ENCODE measurements at places on chromosomes 3 and 15.
A peak's percentile ranks its signal among the peaks of the same experiment; 100 is the strongest.

DNA sequence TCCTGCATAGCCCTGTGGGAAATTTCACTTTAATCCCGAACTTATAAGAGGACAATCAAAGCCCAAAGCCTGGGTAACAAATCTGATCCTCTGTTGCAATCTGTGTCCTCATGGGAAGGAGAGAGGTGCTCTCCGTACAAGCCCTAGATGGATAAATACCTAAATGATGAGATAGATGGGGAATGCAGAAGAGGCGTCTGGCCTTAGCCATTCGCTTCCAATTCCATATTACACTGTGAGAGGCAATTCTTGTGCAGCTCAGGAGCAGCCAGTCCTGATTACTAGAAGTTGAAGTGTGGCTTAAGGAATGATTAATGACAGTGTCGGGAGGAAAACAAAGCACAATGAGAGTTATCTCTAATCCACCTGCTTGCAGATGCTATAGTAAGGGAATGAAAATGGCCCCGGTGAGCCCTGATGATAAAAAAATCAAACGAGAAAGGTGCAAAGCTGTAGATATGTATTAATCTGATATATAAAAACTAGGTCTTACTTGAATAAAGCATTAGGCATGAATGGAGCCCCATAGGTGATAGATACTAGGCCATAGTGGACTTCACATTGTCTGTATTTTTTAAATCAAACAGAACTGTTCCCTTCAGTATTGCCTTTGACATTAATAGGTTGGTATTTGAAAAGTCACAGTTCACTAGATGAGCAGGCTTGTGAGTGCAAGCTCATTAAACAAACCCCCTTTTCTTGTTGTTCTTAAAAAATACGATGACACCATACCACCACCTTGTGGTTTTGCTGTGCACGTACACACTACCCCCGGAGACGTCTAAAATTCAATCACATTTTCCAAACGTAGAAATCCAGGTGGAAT lies 54.2 kb upstream of the TMCO5A start:
- no peak overlapping the region for H3K4me3 ChIP-seq
- H3K4me1 ChIP-seq, result peaks cover 4% of the 10 kb centered on the region
- no peaks in the 10 kb centered on the region for H3K36me3 ChIP-seq
- H3K27ac ChIP-seq, result no peak overlapping the region
- no peaks in the 10 kb centered on the region for H3K27me3 ChIP-seq
- DNase-seq, result no peak

GRCh38 chr3:197750858-197751737 lies 1.4 kb downstream of the FYTTD1 start:
- peak overlapping the region; percentile 81 for H3K4me3 ChIP-seq

DNA sequence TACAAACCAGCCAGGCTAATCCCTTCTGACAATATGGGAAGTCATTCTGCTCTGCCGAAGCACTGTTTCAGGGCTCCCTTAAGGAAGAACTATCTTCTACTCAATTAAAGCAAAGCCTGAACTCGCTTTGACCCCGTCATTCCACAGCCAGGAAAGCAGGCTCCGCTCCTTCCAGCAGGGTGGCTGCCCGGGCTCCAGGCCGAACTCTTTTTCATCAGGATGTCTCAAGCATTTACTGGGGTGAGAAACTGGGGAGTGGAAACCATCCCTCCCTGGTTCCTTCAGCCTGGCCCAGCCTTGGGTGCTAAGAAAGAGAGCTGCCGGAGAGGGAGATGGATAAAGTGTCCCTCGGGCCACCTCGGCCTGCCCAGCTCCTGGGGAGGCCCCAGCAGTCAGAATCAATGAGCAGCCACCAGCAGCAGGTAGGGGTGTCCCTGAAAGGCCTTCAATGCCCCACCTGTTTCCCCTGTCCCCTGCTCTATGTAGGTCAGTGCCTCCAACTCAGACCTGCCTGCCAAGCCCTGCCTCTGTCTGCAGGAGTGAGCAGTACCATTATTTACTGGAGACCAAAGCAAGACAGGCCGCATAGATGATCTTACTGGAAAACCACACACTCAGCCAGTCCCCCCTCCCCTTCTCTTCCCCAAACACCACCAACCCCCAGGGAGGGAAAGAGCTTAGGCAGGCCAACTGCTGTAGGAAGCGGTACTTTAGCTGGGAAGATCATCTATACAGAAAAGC lies 225.6 kb upstream of the TLE3 start:
- H3K4me1 ChIP-seq, result no peaks in the 10 kb centered on the region
- peak; percentile 43 for DNase-seq
- no peaks in the 10 kb centered on the region for H3K36me3 ChIP-seq
- H3K27me3 ChIP-seq, result no peaks in the 10 kb centered on the region

GRCh38 chr15:60797444-60798040 lies 318.6 kb upstream of the ICE2 start:
- H3K36me3 ChIP-seq, result no peaks in the 10 kb centered on the region
- no peak overlapping the region for H3K4me3 ChIP-seq
- H3K27me3 ChIP-seq, result no peaks in the 10 kb centered on the region
- no peak overlapping the region for H3K27ac ChIP-seq
- DNase-seq, result no peak
- H3K4me1 ChIP-seq, result peaks cover 3% of the 10 kb centered on the region

DNA sequence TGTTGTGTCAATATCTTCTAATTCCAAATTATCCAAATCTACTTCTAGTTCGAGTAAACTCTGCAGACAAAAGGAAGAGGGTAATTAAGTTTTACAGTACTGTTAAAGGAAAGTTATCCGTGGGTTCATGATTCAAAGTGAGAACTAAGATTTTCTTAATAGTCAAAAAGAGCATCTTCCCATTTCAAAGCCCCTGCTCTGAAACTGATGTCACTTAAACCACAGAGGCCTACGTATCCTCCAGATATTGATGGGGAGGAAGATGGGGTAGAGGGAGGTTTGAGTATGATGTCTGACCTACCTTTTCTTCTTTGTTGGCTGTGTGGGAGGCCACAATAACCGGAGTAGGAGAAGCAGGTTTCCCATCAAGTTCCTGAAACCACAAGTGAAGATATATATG lies 14.1 kb downstream of the MRPS22 start:
- H3K4me1 ChIP-seq, result no peaks in the 10 kb centered on the region
- peaks cover 3% of the 10 kb centered on the region for H3K36me3 ChIP-seq
- H3K27ac ChIP-seq, result no peak overlapping the region
- DNase-seq, result no peak

- DNase-seq, result no peak
- H3K36me3 ChIP-seq, result peaks cover 5% of the 10 kb centered on the region
- H3K4me3 ChIP-seq, result no peak overlapping the region
- H3K27ac ChIP-seq, result no peak overlapping the region
- peaks cover 4% of the 10 kb centered on the region for H3K4me1 ChIP-seq
Observed at GRCh38 chr3:129382366-129382765, 46.1 kb downstream of the EFCAB12 start.

DNA sequence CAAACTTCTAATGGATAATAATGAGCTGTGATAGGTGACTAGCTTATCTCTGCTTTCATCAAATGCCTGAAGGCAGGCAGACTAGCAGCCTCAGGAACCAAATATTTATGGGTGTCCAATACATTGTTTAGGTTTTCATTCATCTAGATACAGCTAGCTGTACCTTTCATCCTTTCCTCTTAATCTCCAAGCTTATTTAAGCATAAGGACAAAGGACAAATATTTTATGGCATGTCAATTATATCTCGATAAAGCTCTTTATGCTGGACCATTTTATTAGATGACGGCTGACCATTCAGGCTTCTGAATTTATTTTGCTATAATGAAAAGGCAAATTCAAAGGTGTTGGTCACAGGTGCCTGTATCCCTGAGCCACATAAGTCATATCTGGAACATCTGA lies 16.9 kb downstream of the RBM15B start:
- no peak overlapping the region for H3K4me3 ChIP-seq
- no peak overlapping the region for H3K27ac ChIP-seq
- no peak for DNase-seq
- peaks cover 25% of the 10 kb centered on the region for H3K36me3 ChIP-seq
- no peaks in the 10 kb centered on the region for H3K4me1 ChIP-seq

DNA sequence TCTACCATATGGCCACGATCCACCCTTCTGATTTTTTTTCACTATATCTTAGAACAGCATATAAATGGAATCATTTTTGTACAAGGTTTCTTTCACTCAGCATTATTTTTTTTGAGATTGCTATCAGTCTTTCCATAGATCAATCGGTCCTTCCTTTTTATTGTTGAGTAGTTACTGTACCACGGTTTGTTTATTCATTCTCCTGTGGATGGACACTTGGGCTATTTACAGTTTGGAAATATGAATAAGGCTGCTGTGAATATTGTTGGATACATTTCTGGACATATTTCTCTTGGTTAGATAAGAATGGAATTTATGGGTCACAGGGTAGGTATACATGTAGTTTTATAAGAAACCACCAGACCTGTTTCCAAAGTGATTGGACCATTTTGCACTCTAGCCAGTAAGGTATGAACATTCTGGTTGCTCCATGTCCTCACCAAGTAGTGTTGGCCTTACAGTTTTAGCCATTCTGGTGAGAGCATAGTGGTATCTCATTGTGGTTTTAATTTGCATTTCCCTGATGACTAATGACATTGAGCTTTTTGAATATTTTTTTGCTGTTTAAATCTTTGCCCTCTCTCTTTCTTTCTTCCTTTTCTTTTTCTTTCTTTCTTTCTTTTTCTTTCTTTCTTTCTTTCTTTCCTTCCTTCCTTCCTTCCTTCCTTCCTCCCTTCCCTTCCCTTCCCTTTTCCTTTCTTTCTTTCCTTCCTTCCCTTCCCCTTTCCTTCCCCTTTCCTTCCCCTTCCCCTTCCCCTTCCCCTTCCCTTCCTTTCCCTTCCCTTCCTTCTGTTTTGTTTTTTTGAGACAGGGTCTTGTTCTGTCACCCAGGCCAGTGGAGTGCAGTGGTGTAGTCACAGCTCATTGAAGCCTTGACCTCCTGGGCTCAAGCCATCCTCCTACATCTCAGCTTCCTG lies 49.2 kb downstream of the LRRK1 start:
- DNase-seq, result no peak
- no peak overlapping the region for H3K27ac ChIP-seq
- H3K27me3 ChIP-seq, result peaks cover 9% of the 10 kb centered on the region
- H3K4me1 ChIP-seq, result no peaks in the 10 kb centered on the region
- H3K36me3 ChIP-seq, result no peaks in the 10 kb centered on the region
- H3K4me3 ChIP-seq, result no peak overlapping the region

- no peaks in the 10 kb centered on the region for H3K36me3 ChIP-seq
- no peak overlapping the region for H3K4me3 ChIP-seq
- no peak overlapping the region for H3K27ac ChIP-seq
- no peaks in the 10 kb centered on the region for H3K4me1 ChIP-seq
- H3K27me3 ChIP-seq, result no peaks in the 10 kb centered on the region
- no peak for DNase-seq
Observed at GRCh38 chr15:100926258-100926657, 7.1 kb downstream of the LRRK1 start.

DNA sequence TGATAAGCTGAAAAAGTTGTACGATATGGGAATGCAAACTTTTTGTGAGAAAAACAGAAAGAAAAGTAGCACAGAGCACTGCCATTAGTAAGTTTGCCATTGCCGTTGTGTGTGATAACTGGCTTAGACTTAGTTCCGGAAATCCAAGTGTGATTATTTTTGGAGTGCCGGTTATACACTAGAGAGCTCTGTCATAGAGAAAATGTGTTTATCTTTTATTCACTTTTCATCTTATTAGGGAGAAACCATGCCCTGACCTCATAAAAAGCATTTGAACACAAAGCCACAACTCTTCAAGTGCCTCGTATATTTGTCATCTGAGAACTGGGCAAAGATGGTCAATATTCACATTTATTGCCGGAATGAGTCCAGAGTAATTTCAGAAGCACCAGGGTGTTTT lies 36.1 kb downstream of the CTDSPL start:
- peaks cover 44% of the 10 kb centered on the region for H3K4me1 ChIP-seq
- H3K27ac ChIP-seq, result no peak overlapping the region
- no peak for DNase-seq
- no peaks in the 10 kb centered on the region for H3K27me3 ChIP-seq

- H3K27me3 ChIP-seq, result no peaks in the 10 kb centered on the region
- H3K27ac ChIP-seq, result no peak overlapping the region
- no peaks in the 10 kb centered on the region for H3K36me3 ChIP-seq
- DNase-seq, result no peak
Observed at GRCh38 chr15:66868918-66869317, 166.9 kb downstream of the SMAD6 start.

DNA sequence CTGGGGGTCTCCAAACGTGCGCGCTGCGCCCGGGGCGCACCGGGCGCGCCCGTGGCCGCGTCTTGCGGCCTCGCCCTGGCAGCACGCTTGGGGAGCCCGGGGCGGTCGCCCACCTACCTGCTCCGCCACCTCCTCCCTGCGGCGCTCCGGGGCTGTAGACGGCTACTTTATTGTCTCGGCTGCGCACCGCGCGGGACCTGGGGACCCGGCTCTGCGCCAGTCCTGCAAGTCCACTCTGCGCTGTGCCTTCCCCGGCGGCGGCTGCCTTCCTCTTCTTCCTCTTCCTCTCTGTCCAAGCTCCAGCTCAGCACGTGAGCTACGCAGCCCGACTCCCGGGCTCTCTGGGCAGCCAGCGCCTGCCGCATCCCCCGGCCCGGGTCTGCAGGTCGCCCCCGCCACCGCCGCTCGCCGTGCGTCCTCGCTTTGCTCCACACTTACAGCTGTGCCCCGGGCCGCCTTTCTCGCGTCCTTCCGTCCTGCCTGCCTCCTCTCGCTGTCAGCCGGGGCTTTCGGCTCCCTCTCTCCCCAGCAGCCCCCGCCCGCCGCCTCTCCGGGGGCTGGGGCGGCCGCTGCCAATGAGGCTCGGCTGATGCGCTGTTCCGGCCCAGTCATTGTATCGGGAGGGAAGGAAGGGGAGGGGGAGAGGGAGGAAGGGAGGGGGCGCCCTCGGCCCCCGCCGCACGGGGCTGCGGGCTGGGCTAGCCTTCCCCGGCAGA lies 156.4 kb upstream of the FRMD4B start:
- H3K4me1 ChIP-seq, result peaks cover 6% of the 10 kb centered on the region
- H3K4me3 ChIP-seq, result peak overlapping the region; percentile 46
- peaks cover 11% of the 10 kb centered on the region for H3K27me3 ChIP-seq
- no peak overlapping the region for H3K27ac ChIP-seq
- no peaks in the 10 kb centered on the region for H3K36me3 ChIP-seq

DNA sequence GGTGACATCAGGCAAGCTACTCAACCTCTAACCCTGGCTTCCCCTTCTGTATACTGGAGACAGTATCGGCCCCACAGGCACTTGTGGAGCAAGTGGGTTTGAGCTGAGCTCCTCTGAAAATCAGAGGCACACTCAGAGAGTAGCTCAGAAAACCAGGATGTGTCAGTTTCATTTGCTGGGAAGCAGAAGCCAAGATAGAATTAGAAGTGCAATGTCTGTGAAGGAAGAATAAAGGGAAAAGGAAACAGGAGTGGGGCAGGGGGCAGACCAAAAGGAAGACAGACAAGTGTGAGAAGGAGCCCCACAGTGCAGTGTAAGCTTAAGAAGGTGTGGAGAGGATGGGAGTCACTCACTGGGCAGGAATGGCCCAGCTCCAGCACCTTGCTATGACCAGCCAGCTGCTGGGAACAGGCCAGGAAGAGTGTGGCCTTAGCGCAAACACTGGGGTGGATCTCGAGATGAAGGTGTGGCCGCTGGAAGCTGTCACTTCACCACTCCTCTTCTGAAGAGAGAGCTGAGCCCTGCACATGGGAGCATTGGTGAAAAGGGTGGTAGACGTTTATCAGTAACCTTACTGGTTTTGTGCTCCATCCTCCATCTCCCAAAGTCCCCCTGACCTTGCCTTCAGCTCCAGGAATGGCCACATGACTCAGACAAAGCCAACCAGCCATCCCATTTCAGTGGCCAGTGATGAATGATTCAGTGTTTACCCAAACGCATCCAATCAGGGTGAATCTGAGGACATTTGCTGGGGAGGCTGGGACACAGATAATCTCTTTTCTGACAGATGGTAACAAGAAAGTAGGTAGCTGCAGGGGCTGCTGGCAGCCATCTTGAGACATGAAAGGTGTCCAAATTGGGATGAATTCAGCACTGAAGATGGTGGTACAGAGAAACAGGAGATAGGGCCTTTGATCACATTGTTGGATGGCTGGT lies 108.4 kb downstream of the SHQ1 start:
- no peaks in the 10 kb centered on the region for H3K36me3 ChIP-seq
- no peak overlapping the region for H3K4me3 ChIP-seq
- no peaks in the 10 kb centered on the region for H3K4me1 ChIP-seq
- H3K27me3 ChIP-seq, result peaks cover 19% of the 10 kb centered on the region

All from gastrocnemius medialis (tissue), 4 donors.